ENCODE measurements at places on chromosomes 12 and 14.
A peak's percentile ranks its signal among the peaks of the same experiment; 100 is the strongest.

DNA sequence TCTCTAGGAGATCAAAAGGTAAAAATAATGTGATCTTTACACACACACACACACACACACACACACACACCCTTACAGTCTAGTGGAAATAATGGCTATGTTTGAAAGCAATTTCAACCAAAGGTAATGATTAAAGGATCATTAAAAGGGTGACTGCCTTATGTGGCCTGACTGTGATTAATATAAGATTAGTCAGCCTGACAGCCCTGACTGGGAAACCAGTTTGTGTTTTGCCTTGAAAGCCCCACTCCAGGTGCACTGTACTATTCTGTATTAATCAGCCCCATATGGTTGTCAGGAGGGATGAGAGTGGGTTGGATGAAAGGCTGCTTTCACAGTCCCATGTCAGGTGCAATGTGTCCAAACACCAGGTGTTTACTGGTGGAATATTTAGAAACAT, 10.5 kb downstream of the RASSF9 start:
- no peak overlapping the region for H3K4me3 ChIP-seq
- H3K27me3 ChIP-seq: no peaks in the 10 kb centered on the region
- H3K36me3 ChIP-seq: no peaks in the 10 kb centered on the region
- no peak overlapping the region for H3K27ac ChIP-seq

- H3K27ac ChIP-seq: no peak overlapping the region
- no peaks in the 10 kb centered on the region for H3K27me3 ChIP-seq
- DNase-seq: peak; percentile 78
- no peaks in the 10 kb centered on the region for H3K4me1 ChIP-seq
- H3K36me3 ChIP-seq: no peaks in the 10 kb centered on the region
- H3K4me3 ChIP-seq: no peak overlapping the region
These were observed 282.8 kb downstream of the PAWR start for GRCh38 chr12:79407671-79408622.

GRCh38 chr14:77589099-77589498, 27.3 kb downstream of the SPTLC2 start:
- peak; percentile 53 for DNase-seq
- no peak overlapping the region for H3K4me3 ChIP-seq
- peaks cover 5% of the 10 kb centered on the region for H3K36me3 ChIP-seq
- H3K27me3 ChIP-seq: no peaks in the 10 kb centered on the region

- no peaks in the 10 kb centered on the region for H3K4me1 ChIP-seq
- H3K36me3 ChIP-seq: no peaks in the 10 kb centered on the region
- no peak overlapping the region for H3K4me3 ChIP-seq
- no peak overlapping the region for H3K27ac ChIP-seq
These were observed 115.0 kb downstream of the RTN1 start for GRCh38 chr14:59755409-59756135.

- no peak overlapping the region for H3K27ac ChIP-seq
- DNase-seq: no peak
- H3K27me3 ChIP-seq: no peaks in the 10 kb centered on the region
- no peak overlapping the region for H3K4me3 ChIP-seq
- H3K36me3 ChIP-seq: no peaks in the 10 kb centered on the region
- no peaks in the 10 kb centered on the region for H3K4me1 ChIP-seq
These were observed 89.7 kb upstream of the CCDC198 start for GRCh38 chr14:57583396-57583795.

- H3K27me3 ChIP-seq: no peaks in the 10 kb centered on the region
- no peaks in the 10 kb centered on the region for H3K36me3 ChIP-seq
- peaks cover 54% of the 10 kb centered on the region for H3K4me1 ChIP-seq
- no peak overlapping the region for H3K4me3 ChIP-seq
These were observed 16.1 kb upstream of the KRT73 start for GRCh38 chr12:52634266-52635056.

All from common myeloid progenitor, CD34-positive (primary cell).